NCI-H1436 treated with DMSO at 0.1 percent for 48 hours (cell line): ENCODE measurements at places on chromosomes 13 and 19.

GRCh38 chr13:102298051-102298450 lies 103.8 kb downstream of the FGF14 start:
- DNase-seq: no peak

- no peak for DNase-seq
These were observed 991 bp downstream of the ABHD17A start for GRCh38 chr19:1884291-1884718.

- no peak for DNase-seq
These were observed 40.3 kb upstream of the ARHGEF7 start for GRCh38 chr13:111074826-111075225.

DNA sequence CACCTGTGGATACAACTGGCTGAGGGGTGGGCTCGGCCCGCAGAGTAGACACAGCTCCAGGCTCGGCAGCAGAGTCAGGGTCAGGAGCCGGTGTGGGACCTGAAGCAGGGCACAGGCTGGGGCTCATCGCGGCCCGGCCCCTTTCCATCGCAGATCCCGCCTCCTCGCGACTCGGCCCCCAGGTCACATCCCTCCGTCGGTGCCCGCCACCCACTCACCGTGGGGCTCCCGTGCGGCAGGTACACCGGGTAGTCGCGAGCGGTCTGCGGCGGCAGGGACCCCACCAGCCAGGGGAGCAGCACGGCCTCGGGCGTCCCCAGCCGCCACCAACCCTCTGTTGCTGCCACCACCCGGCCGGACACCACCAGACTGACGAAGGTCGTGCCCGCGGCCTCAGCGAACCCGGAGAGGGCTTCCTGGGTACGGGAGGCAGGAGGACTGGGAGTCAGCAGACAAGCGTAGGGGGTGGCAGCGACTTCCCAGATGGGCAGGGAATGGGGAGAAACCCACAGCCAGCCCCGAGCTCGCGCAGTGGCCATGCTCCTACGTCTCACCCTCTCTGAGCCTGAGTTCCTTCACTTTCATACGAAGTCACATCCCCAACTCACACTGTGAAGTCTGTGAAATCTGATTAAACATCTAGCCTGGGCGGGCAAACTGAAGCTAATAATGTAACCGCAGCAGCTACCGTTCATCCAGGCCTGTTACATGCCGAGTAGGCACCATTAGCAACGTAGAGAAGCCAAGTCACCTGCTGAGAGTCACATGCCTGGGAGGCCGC lies 3.7 kb downstream of the FUZ start:
- DNase-seq: no peak

- no peak for DNase-seq
These were observed 54.5 kb downstream of the CEBPG start for GRCh38 chr19:33427801-33428626.

GRCh38 chr19:10389863-10390262 lies 9.5 kb upstream of the TYK2 start:
- no peak for DNase-seq

GRCh38 chr13:45807520-45808099 lies 43.9 kb downstream of the SIAH3 start:
- no peak for DNase-seq

- no peak for DNase-seq
These were observed 1116.2 kb downstream of the OLFM4 start for GRCh38 chr13:54144828-54145227.

DNA sequence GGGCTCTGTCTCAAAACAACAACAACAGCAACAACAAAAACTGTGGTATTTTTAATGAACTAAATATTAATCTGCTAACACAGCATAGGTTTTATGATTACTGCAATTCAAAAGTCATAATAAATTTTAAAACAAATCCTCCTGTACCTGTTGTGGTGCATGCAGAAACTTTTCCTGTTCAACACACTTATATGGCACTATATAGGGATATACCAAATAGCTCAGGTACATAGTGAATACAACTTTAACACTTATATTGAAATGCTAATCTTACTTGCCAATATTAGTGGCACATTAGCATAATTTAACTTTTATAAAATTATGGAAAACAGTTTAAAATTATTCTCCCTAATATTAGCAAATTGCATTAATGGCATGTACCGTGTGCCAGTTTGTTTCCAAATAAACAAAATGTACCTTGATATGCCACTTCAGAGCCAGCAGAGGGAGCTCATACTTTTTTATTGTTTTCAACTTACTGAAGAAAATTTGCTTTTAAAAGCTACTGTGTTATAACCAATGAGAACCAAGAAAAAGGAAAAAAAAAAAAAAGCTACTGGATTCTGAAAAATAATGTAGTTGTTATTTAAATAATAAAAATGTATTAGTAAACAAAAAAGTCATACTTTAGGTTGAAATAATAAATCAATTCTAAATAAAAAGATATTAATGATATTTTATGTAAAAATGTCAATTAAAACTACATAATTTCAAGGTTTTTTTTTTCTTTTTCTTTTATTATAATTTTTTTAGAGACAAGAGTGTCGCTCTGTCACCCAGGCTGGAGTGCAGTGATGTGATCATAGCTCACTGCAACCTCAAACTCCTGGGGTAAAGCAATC lies 18.0 kb upstream of the RBM26 start:
- DNase-seq: no peak

DNA sequence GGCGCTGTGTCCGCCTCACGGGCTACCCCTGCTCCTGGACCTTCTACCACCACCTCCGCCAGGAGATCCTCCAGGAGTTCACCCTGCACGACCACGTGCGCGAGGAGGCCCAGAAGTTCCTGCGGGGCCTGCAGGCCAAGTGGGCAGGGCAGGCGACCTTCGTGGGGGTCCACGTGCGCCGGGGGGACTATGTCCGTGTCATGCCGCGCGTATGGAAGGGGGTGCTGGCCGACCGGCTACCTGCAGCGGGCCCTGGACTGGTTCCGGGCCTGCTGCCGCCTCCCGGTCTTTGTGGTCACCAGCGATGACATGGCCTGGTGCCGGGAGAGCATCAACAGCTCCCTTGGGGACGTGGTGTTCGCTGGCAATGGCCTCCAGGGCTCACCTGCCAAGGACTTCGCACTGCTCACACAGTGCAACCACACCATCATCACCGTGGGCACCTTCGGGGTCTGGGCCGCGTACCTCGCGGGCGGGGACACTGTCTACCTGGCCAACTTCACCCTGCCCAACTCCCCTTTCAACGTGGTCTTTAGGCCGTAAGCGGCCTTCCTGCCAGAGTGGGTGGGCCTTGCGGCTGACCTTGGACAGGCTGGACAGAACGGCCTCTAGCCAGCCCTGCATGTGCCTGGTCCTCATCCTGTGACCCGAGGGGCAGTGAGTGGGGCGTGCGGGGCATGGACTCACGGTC lies 7.8 kb upstream of the NTN5 start:
- no peak for DNase-seq

DNA sequence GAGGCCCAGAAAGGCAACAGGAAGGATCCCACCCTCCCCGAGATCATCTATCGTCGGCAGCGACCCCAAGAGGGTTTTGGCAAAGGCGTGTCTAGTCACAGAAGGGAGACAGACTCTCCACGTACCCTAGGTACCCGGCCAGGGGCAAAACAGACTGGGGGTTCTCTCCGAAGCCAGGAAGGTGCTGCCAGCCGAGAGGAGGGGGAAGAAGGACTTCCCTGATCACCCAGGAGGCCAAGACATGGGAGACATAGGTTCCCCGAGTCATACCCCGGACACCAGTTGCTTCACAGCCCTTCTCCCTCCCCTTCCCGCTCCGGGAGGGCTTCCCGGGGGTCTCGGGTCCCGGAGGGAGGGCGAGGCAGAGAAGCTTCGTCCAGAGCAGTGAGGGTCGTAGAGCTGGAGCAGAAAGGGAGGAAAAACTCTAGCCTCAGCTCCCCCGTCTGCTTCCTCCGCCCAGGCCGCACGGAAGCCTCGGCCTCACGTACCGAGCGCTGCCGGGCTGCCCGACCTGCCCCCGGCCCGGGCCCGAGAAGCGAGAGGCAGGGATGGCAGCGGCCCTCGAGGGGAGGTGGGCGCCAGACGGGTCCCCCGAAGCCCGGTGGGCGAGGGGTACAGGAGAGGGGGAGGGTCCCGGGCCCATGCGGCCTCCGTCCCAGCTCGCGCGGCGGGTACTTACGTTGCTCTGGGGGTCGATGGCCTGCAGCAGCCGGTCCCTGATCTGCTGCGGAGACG lies 644 bp downstream of the MED26 start:
- DNase-seq: no peak

DNA sequence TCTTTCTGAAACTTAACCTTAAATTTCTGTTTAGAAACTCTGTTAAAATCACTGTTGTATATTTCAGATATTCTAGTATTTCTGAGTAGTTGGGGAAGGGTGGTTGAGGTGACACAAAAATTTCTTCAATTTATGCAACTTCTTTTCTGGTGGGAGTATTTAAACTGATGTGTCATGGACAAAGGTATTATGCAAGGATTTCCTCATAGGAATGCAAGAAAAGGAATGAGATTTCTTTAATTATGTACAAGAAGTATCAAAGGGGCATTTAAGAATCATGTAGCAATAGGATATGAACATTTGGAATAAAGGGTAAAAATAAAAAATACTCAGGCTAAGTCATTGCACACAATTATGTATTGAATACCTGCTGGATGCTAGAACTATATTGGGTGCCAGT lies 575.8 kb upstream of the KLF12 start:
- DNase-seq: no peak

DNA sequence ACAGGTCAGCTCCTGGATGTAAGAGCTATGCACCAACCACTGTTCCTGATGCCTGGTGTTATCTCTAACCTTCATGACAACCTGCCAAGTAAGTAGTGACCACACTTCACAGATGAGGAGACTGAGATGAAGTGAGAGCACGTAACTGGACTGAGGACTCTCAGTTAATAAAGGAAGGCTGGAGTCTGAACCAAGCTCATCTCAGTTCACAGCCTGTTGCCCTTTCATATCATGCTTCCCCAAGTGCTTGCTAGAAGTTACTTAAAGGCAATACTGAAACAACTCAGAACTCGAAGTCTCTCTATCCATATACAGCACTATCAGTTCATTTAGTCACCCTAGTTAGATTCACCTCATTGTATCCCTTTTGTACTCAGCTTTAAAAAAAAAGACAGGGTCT lies 119.7 kb downstream of the ABCC4 start:
- DNase-seq: no peak

GRCh38 chr19:42068361-42068755 lies 1.6 kb downstream of the GRIK5 start:
- DNase-seq: no peak

DNA sequence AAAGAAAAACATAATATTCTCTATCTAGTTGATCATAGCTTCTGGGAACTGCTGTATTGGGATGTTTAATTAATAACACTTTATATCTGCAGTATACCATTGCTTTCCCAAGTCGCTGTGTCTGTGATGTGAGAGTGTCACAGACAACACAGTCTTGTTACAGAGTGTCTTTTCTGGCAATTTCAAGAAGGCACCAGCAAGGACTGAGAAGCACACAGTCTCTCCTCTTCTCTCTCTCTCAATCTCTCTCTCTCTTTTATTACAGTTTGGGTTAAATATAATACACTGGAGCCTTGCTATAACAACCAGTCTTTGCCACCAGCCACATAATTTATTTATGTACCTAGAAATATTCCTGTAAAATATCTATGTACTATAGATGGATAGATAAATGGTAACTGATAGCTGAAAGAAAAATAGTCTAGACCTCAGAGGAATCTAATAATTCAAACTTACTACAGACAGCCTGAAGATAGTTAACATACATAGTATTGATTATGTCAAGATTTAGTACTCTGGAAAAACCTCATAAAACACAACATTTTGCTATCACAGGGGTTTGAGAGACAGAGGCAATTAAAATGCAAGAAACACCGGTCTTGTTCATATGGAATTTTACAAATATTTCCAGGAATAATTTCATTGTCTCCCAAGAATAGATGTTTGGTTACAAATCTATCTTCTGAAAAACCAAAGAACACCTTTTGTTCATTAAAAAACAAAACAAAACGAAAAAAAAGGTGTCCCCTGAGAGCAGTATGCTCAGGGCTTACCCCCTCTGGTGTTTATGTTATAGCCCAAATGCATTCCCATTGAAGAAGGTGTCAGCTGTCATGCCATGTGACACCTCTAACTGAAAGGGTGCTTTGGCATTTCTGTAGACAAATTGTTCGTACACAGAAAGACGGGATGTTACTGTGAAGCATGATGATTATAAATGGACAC lies 507.8 kb downstream of the TBC1D4 start:
- no peak for DNase-seq

GRCh38 chr13:93338906-93339305 lies 112.3 kb downstream of the GPC6 start:
- DNase-seq: no peak

GRCh38 chr13:73765651-73766384 lies 368.4 kb downstream of the KLF12 start:
- peak; percentile 80 for DNase-seq

DNA sequence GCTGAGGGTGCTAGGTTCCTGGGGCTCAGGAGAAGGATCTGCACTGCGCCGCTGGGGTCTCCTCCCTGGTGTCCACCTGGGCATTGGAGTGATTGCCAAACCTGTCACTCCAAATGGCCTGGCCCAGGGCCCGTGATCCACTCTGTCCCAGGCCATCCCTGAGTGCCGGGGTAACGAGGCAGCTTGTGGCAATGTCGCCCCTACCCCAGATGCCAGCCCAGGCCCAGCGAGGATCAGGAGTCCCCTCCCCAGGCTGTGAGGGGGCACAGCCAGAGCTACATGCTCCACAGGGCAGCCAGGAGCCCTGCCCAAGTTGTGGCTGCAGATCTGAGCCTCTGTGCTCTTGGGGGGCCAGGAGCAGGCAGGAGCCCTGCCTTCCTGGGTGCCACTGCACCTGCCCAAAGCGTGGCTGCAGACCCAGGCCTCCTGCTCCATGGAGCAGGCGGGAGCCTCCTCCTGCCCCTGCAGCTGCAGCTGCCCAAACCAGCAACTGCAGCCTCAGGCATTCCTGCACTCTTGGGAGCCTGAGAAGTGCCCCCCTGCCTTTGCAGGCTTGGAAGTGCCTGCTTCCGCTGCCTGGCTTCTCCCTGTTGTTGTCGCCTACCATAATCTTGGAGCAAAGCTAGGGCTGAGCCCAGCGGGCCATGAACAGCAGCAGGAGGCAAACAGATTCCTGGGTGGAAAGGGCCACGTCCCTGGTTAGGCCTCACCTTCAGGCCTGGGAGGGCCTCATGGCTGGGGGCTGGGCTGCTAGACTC lies 4.6 kb downstream of the IGFL4 start:
- DNase-seq: no peak

DNA sequence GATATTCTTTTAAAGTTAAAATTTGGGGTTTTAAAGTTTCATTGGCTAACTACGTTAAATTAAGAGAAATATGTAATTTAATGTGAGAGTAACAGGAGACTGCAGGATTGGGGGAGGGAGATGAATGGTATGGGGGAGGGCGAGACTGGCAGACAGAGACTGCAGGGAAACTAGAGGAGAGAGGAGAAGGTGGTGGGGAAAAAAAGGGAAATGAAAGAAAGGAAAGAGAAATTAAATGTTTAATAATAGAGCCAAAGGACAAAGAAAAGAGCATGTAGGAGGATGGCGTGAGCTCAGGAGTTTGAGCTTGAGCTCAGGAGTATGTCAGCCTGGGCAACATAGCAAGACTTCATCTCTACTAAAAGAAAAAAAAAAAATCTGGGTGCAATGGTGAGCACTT lies 115.9 kb downstream of the RFC3 start:
- no peak for DNase-seq

GRCh38 chr19:44635581-44636438 lies 7.9 kb upstream of the PVR start:
- DNase-seq: no peak
